NCI-H1092 treated with DMSO at 0.1 percent for 48 hours (cell line): ENCODE measurements at places on chromosomes 6 and 20.

- DNase-seq: peak; percentile 64
Measured at GRCh38 chr6:25652007-25652515, at the start of gene SCGN. Gene SCGN (plus strand): TSS chr6:25652215. CDS start chr6:25652404, 189 bp downstream.

- DNase-seq: no peak
Measured at GRCh38 chr6:32903952-32904351, 36.9 kb downstream of the HLA-DMB start.

DNA sequence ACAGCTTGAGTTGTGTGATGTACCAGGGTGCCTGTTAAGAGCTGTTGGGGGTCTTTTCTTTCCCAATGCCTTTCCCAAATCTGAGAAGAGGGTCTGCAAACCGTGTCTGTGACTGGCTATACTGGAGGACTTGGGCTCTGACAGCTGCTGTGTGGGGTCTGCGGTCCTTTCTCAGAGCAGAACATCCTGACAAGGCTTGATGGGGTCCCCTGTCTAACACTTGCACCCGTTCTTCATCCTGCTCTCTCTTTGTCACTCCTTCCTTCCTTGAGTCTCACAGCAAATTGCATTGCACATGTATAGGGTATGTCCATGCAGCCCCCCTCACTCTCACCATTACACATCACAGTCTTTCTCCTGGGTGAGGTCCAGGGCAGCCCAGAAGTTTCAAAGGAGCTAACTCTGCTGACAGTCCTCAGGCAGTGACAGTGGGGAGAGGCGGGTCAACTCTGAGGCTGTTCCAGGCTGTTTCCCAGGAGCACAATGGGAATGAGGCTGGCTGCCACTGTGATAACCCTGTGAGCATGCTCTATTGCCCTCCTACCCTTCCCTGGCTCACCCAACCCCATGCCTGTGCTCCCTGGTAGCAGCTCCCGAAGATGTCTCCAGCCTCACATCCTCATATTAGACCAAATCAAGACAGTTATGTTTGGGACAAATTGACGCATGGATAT is 163.2 kb upstream of the GGTLC1 start:
- DNase-seq: no peak

DNA sequence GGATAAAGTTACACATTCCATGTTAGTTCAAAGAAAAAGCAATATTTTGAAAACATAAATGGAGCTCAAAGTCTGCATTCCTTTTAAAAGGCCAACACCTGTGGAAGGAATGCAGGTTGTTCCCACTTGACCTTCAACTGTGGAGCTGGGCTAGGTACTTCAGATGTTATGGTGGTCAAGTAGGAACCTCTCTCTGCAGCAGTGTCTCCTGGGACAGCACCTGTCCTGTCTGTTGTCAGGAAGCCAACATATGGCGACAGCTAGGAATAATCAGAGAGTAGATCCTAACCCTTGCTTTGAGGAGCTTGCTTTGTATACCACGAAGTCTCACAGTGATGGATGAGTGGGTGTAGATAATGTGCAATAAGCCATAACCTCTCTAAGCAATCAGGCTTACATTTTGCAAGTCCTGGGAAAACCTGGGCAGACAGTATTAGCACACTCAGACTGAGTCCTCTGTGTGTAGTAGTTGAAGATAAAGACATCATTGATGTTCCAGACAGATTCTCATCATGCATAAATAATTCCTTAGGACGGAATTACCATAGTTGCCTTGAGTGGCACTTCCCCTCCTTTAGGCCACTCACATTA is 347.5 kb downstream of the PRL start:
- peak; percentile 6 for DNase-seq
